Type B pancreatic cell (in vitro differentiated cells): ENCODE measurements at places on chromosomes 6 and 20. TPM values are rescaled to one million over a fixed set of nuclear protein-coding genes. Genes with fewer than 3 reads are reported as not detected.

The OR2B6 gene
- not detected in 2 replicates for total RNA-seq

The LY6G5C gene
- 2.0 and 2.3 TPM in 2 replicates for total RNA-seq

The TSBP1 gene
- not detected in 2 replicates for total RNA-seq

The OLIG3 gene
- total RNA-seq: 1.2 and 3.4 TPM in 2 replicates

The SCGN gene
- total RNA-seq: 47.1 and 89.1 TPM in 2 replicates

The MAS1 gene
- not detected in 2 replicates for total RNA-seq

The PARD6B gene
- 27.7 and 50.0 TPM in 2 replicates for total RNA-seq

The ERGIC3 gene
- 264 and 288 TPM in 2 replicates for total RNA-seq

The PROKR2 gene
- 4.8 and 5.9 TPM in 2 replicates for total RNA-seq

The ADIG gene
- total RNA-seq: not detected in 2 replicates

The FGD2 gene
- total RNA-seq: 0.10 TPM in 1 of 2 replicates, not detected in the other
